Activated CD4-positive, alpha-beta T cell treated with anti-CD3 and anti-CD28 coated beads for 48 hours (primary cell): ENCODE measurements at places on chromosomes 6 and 20.

GRCh38 chr6:144590532-144590931, 305.4 kb downstream of the UTRN start:
- DNase-seq = no peak

- no peak for DNase-seq
Measured at GRCh38 chr6:32196682-32197616, 4.5 kb upstream of the GPSM3 start.

- DNase-seq = no peak
Measured at GRCh38 chr20:61292391-61292790, 40.3 kb downstream of the CDH4 start.

GRCh38 chr20:32113591-32114260, 4.2 kb downstream of the TM9SF4 start:
- DNase-seq = no peak

DNA sequence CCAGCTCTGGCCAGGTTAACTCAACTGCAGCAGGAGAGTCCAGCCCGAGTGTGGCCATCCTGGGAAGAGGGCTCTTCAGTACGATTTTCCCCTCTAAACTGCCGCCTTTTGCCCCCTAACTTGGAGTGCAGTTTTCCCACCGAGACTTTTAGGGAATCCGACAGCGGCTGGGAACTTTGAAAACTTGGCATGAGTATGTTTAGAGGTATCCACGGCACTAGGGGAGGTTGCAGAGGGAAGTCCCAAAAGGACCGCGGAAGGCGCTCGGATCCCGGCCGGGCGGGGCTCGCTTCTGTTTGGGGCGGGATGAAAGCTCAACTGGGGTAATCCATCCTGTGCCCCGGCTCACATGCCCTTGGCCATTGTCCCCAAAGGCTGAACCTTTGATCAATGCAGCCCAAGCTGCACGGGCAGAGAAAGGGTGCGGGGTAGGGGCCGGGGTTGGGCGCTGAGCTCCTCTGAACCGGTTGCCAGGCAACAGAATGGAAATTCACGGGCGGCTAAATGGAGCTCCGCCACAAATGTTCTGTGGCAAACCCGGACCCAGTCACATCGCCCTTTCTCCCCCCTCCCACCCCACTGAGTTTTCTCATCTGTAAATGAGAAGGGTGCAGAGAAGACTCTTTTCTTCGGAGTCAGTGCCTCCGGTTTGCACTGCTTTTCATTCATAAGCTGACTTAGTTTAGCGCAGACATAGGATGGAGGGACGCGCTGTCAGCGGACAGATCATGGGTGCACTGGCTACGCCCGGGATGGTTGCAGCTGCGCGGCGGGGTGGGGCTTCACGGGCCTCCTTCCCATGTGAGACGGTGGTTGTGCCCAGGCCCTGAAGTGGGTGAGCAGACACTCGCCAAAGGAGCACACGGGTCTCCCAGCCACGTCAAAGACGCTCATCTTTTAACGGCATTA, 2.3 kb downstream of the BMP6 start:
- peak; percentile 41 for DNase-seq

- DNase-seq = no peak
Measured at GRCh38 chr20:14342918-14343317, 5.5 kb upstream of the FLRT3 start.

DNA sequence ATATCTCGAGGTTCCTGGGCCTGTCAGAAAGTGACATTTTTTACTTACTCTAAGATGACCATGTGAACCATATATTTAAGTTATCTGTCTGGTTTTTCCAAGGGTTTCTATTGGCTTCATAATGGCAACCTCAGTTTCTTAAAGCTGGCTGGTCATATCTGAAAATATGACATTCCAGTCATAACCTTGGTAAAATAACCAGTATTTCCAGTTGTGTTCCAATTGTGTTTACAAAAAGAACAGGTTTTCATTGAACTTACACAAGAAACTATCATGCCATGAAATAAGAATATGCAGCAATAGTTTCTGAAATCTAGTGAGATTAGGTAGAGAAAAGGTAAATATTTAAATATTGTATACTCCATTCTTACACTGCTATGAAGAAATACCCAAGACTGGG, 61.7 kb upstream of the HMGN3 start:
- no peak for DNase-seq

DNA sequence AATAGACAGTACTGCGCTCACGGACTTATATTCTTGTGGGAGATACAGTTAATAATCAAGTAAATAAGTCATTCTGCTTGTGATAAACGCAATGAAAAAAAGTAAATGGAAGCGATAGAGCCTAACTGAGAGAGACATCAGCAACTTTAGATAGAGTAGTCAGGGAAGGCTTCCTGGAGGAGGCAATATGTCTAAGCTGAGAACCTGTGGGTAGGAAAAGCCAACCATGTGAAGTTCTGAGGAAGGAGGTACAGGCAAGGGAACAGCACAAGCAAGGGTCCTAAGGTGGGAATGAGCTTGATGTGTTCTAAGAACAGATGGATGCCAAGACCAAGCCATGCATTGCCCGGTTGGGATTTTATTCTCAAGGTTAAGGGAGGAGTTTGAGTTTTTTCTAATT, 7.2 kb upstream of the KCNB1 start:
- no peak for DNase-seq

DNA sequence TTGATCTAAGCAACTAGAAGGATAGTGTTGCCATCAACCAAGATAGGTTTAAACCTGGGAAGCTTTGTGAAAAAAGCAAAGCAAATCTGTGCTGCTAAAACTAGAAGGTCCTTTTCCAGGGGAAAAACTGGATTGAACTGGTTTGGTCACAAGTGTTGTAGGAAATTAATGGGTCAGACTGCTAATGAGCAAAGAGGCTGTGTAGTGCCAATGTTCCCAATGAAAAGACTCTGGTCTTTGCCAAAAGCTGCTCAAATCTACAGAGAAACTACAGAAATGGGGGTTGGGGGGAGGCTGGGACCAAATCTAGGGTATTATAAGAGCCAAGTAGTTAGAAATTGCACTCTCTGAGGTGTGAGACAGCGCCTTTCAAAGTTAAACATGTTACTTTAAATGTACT, 85.0 kb downstream of the PLCG1 start:
- DNase-seq = no peak
